ENCODE measurements at places on chromosomes 16 and 17.
A peak's percentile ranks its signal among the peaks of the same experiment; 100 is the strongest.

DNA sequence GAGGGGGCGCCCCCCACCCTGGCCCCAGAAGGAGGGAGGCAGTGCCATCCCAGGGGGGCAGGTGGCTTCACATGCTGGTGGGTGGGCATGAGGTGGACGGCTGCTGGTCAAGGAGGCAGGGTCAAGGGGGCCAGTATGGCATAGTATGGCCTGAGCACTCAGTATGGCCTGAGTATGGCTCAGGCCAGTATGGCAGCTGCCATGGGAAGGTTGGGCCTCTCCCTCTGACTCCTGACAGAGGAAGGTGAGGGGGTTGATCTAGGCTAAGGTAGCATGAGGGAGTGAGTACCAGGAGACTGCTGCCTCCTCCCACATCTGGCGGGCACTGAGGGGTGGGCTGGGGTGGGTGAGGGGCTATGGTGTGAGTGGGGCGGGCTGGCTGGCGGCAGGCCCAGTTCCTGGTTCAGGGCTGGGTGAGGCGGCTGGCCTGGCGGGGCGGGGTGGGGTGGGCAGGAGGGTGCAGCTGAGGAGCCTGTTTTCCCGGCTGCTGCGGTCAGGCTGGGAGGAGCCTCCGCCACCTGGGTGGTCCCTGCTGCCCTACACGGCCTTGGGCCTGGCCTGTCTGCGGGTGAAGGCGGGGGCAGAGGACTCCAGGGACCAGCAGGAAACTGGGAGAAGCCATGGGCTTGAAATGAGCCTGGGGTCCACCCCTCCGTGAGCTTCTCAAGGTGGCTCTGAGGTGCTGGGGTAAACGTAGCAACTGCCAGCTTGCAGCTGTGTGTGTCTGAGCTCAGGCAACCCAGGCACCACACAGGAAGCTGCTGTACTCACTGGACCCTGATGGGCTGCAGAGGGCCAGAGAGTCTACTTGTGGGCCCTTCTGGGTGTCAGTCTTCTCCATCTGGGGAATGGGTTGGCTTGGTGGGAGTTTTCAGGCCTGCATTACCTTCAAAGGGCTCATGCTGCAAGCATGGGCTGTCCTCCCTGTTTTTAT is 57.0 kb downstream of the RAI1 start:
- DNase-seq = no peak

GRCh38 chr16:4593086-4593485 is 21.6 kb downstream of the UBALD1 start:
- no peak for DNase-seq

GRCh38 chr17:78322327-78322857 is 37.5 kb downstream of the SOCS3 start:
- no peak for DNase-seq

DNA sequence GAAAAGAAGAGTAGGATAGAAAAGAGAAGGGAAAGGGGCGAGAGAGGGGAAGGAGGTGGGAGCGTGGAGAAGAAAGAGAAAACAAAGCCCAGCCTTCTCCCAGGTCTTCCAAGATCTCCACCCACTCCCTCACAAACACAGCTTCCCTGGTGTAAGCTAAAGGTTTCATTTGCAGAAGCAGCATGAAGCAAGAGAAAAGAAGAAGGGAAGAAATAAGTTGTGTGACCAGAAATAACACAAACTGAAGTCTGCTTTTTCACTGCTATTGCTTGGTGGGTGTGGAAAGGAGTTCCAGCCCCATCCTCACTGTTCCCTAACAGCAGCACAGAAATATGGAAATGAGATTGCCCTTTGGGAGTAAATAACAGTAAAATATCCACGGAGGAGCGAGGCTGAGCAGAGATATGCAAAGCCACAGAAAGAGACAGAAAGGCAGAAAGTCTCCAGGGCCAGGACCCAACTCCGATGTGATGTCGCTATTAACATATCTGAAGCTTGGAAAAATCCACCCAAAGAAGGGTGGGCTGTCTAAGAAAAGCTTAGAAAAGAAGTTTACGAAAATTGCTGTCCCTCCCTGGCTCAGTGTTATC is 10.3 kb upstream of the GAS7 start:
- no peak for DNase-seq

GRCh38 chr17:43891851-43892646 is 15.3 kb downstream of the MPP2 start:
- DNase-seq = no peak

GRCh38 chr17:71330099-71330375 is 790.8 kb upstream of the SOX9 start:
- DNase-seq = no peak

- peak; percentile 76 for DNase-seq
Measured at GRCh38 chr16:89319886-89320781, 102.6 kb downstream of the ZNF778 start.

GRCh38 chr16:56409195-56409594 is 16.1 kb downstream of the AMFR start:
- DNase-seq = no peak

- DNase-seq = no peak
Measured at GRCh38 chr17:58357312-58358297, 5.6 kb upstream of the SUPT4H1 start.

DNA sequence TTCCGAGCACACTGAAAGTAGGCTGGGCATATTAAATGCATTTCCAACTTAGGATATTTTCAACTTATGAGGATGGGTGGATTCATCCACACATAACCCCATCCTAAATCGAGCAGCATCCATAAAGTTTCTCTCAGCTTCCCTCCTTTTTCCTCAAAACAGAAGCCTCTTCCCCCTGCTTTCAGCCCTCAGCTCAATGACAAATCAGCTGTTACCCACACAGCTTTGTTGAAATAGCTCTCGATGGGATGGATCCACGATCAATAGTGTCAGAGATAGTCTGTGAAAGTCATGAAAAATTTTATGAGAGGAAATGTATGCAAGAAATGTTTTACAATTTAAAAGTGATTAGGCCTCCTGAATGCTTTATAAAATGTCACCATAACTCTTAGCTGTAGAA is 2.5 kb downstream of the DHX33 start:
- DNase-seq = no peak

- DNase-seq = no peak
Measured at GRCh38 chr17:48174833-48175523, 67.4 kb downstream of the SNX11 start.

- peak; percentile 62 for DNase-seq
Measured at GRCh38 chr17:75843577-75844529, at the start of gene UNC13D. TSS of gene UNC13D (minus strand) at chr17:75844404. CDS start at chr17:75844337, 67 bp downstream.

DNA sequence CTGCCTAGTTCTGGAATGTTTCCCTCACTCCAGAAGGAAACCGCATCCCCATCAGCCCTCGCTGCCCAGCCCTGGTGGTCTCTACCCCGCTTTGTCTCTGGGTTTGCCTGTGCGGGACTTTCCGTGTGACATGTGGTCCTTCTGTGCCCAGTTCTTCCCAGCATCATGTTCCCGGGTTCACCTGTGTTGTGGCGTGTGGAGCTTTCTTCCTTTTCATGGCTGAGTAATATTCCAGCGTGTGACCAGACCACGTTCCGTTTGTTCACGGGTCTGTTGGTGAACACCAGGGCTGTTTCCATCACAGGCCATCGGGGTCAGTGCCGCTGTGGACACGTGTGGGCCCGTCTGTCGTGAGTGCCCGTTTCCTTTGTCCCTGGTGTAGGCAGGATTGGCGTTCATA is 32.1 kb downstream of the CACNA1H start:
- DNase-seq = no peak

DNA sequence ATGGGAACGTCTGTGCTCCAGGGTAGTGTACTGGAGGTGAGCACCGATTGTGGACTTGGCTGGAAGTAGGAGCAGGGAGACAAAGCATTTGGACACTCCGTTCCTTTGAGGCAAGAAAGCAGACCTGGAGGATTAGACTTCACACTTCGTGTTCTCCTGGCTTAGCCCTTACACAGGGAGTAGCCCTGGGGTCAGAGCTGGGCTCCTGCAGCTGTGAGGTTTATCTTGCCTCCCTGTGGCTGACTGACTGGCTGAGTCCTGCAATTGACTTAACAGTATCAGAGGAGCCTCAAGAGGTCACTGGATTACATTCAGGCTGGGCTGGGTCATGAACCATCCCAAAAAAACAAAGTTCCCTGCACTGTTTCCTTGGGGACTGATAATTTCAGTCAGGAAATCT is 37.1 kb downstream of the MPRIP start:
- no peak for DNase-seq

DNA sequence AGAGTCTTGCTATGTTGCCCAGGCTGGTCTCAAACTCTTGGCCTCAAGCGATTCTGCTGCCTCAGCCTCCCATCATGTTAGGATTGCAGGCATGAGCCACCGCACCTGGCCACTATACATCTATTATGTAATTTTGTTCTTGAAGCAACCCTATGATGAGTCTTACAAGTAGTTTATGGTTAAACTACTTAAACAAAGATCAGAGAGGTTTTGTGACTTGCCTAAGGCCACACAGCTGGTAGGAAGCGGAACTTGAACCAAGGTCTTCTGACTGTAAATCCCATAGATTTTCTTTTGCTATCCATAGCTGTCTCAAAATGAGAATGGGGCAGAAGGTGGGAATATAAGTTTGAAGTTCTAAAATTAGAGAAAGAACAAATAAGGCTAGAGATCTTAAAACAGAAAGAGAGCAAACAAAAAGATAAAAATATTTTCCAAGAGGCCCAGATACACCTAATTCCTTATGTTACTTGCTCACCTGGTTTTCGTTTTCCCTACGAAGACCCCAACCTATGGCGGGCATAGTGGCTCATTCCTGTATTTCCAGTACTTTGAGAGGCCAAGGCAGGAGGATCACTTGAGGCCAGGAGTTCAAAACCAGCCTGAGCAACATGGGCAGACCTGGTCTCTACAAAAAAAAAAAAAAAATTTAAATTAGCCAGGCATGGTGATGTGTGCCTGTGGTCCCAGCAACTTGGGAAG is 32.4 kb downstream of the VWA3A start:
- DNase-seq = no peak

DNA sequence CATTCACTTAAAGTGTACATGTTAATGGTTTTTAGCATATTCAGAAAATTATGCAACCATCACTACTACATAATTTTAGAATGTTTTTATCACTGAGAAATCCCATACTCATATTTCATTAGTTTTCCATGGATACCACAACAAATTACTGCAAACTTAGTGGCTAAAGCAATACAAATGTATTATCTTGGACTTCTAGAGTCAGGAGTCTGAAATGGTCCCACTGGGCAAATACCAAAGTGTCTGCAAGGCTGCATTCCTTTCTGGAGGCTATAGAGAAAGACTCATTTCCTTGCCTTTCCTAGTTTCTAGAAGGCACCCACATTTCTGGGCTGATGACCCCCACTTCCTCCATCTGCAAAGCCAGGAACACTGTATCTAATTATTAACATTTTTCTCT is 16.9 kb upstream of the GNAO1 start:
- DNase-seq = no peak

DNA sequence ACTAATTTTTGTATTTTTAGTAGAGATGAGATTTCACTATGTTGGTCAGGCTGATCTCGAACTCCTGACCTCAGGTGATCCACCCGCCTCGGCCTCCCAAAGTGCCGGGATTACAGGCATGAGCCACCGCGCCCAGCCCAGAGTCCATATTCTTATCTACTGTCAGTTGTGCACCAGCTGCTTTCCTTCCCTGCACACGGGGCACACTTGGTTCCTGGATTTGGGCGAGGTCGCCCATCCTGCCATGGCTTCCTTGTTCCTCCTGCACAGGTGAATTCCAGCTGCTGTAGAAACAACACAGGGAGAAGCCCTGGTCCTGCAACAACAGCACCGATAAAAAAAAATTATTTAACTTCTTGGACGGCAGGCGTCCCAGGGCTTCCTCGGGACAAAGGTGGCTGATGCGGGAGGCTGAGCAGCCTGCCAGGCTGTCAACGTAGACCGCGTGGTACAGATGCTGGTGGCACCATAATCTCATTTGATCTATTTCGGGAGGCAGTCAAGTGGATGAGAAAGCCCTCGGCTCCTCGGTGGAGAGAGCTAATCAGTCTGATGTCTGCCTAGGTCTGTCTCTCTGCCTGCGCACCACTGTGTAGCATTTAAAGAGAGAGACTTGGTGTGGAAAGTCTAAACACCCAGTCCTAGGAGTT is 19.1 kb downstream of the RGS9 start:
- no peak for DNase-seq

DNA sequence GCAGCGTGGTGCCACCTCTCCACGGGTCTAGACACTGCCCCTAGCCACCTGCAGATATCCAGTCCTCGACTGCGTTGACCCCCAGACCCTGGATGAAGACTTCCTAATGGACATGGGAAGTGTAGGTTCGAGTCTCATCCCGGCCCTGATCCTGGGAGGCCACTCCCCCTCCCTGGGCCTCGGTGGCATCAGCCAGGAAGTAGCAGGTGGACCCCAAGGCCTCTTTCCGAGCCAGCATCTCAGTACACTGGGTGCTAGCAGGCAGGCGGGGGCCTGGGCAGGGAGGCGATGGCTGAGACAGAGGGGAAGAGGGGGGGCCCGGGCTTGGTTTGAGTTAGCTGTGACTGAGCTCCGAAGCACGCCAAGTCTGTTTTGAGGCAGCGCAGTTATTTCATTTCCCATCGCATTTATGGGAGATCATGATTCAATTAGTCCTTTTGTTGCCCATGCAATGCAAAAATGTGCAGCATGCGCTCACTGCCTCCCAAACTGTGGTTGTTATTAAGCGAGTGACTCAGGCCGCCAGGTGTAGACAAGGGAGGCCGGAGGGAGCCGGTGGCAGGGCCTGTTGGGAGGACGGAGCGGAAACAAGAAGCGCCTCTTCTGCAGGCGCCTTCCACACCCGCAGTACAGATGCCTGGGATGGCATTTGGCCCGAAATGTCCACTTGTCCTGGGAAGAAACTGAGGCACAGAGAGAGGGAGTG is 25.3 kb upstream of the ZNF469 start:
- DNase-seq = no peak

Measured in activated naive CD4-positive, alpha-beta T cell treated with anti-CD3 and anti-CD28 coated beads, Interleukin-2, amount 50 U/mL, for 72 hours (primary cell).